Stimulated activated CD8-positive, alpha-beta memory T cell treated with anti-CD3 and anti-CD28 coated beads, Interleukin-12 subunit alpha, Interleukin-12 subunit beta, amount 100 ng/mL, for 4 hours (primary cell): ENCODE measurements at places on chromosomes 12 and 14.

DNA sequence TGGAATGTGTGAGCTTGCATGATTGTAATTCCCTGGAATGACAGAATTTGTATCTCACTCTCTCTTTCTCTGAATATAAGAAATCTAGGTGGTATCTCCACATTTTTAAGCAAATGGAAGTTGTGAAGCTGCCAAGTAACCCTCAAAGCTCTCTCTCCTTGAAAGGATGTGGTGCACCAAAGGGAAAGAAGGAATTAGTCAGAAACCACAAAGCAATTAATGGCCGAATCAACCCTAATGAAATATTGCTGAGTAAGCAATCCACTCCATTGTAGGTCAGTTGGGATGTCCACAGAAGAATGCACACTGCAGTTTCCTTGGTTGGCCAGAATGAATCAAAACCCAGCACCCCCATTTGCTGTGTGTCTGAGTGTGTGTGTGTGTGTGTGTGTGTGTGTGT lies 153.5 kb downstream of the KCNA5 start:
- no peak for DNase-seq

GRCh38 chr12:70876952-70877351 lies 43.6 kb downstream of the PTPRR start:
- DNase-seq, result no peak

GRCh38 chr12:66195242-66195641 lies 6.2 kb downstream of the IRAK3 start:
- no peak for DNase-seq

DNA sequence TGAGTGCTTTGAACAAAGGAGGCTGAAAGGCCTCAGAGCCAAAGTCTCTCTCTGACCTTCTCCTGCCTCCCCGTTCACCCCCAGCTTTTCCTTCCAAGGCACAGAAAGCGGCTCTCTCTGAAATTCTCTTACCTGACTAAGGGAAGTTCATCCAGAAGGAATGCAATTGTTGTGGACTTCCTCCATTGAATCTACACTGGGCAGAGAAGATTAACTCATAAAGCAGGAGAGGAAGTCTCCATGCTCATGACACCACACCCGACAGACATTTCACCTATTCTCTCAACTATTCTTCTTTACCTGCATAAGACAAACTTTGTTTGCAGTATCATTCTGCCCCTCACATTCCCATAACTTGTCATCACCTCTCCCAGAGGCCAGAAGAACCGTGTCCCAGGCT lies 129.3 kb upstream of the CCDC175 start:
- no peak for DNase-seq

DNA sequence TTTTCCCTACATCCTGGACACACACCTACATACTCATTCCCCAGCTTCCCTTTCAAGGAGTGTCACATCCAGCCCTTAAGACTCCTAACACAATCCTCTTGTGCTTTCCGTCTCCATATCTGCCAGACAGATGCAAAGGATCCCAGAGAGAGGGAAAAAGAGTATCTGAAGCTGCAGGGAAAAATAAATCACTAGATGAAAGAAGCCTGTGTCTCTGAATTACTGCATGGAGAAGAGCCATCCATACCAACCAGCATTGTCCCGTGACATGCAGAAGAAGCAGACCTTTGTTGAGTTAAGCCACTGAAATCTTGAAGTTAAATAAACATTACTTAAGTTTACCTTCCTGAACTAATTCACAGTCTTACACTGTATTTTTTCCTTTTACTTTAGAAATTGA lies 54.6 kb downstream of the GTF2A1 start:
- no peak for DNase-seq

DNA sequence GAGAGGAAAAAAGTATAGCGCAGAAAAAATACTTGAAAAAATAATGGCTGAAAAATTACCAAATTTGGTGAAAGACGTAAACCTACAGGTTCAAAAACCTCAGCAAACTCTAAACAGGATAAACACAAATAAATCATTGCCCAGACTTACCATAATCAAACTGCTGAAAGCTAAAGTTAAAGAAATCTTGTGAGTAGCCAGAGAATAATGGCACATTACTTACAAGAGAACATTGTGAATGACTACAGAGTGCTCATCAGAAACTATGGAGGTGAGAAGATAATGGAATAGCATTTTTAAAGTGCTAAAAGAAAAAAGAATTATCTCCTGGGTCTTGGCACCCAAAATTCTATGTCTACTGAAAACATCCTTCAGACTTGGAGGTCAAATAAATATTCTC lies 36.0 kb downstream of the ATF1 start:
- no peak for DNase-seq

DNA sequence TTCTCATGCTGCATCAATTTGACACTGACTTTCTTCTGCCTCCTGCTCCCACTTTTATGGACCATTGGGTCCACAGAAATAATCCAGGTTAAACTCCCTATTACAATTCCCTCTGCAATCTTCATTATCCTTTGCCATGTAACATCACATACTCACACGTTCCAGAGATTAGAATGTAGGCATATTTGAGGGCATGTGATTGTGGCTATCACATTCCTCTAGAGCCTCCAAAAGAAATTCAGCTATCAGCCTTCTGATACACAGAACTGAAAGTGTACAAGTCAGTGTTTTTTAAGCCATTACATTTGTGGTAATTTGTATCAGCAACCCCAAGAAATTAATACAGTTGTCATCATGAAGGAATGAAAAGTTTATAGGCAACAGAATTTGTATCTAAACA lies 892.4 kb downstream of the RPS29 start:
- DNase-seq, result no peak

DNA sequence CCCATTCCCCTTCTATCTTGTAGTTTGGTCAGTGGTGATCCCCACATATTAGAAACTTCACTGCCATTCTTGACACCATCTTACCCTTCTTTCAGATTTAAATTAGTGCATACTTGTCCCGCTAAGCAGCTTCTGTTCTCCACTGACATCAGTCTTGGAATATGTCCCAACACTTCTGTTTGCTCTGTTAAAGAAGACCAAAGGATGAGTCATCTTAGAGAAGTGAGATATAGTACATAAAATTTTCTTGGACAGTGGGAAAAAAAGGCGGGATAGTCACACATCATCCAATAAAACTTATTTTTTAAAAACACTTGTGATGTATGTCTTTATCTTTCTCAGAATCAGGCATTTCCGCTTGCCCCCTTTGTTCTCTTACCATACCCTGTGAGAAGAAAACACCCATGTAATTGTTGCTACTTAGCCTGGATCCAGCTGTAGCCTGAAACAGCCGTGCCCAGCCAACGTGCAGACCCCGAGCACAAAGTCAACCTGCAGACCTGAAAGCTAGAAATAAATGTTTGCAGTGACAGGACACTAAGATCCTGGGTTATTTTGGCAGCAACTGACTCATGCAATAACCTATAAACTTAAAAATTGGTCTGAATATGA lies 100.1 kb upstream of the PDE3A start:
- DNase-seq, result no peak

- DNase-seq, result no peak
Measured at GRCh38 chr12:109937371-109937770, 37.3 kb downstream of the TCHP start.

DNA sequence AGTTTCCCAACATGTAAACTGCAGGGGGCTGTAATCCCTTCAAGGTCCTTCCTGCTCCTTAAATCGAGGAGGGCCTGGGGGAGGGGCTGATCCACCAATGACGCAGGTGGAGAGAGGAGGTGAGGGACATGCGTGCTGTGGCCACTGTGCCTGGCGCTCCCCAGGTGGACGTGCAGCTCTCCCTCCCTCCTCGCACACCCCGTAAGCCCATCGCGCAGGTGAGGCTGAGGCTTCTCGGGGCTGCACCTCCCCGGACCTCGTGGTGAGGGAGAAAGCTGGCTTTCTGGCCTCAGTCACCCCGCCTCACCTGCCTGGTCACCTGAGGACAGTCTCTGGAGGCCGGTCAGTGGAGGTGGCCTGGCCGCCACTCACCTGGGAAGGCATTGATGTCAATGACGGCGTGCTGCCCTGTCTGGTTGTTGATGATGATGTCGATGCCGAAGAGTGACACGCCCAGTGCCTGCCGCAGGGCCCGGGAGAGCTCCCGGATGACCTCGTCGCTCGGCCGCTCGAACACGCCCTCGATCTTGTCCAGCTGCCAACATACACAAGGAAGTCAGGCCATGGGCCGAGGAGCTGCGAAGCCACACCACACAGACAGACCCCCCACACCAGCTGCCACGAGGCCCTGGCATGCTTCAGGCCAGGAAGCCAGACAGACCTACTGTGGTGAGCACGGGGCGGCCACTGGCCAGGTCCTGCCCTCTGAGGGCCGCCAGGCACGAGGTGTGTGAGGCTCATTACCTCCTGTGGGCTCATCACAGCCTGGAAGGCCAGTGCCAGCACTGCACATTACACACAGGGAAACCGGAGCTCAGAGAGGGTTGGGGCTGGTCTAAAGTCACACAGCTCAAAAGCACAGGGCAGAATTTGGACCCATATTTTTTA lies 23.3 kb downstream of the CHGA start:
- no peak for DNase-seq

- no peak for DNase-seq
Measured at GRCh38 chr12:117523971-117524370, 162.5 kb upstream of the NOS1 start.

- no peak for DNase-seq
Measured at GRCh38 chr12:27871946-27872345, 91.9 kb upstream of the MANSC4 start.

- no peak for DNase-seq
Measured at GRCh38 chr14:31106768-31107167, 80.6 kb upstream of the STRN3 start.

- DNase-seq, result no peak
Measured at GRCh38 chr14:57259672-57260071, 9.0 kb downstream of the EXOC5 start.
